ENCODE measurements at places on chromosomes 3 and 15.

- no peak for DNase-seq
These were observed 379.0 kb downstream of the GBE1 start for GRCh38 chr3:81382470-81382869.

GRCh38 chr3:107431246-107432012 is 54.2 kb downstream of the CCDC54 start:
- DNase-seq, result peak; percentile 74

- DNase-seq, result no peak
These were observed 67.4 kb downstream of the CSNK1G1 start for GRCh38 chr15:64288577-64288976.

- no peak for DNase-seq
These were observed 21.3 kb downstream of the COLQ start for GRCh38 chr3:15500107-15500724.
